WERI-Rb-1 (cell line): ENCODE measurements at places on chromosomes 6 and 20.

GRCh38 chr6:19301980-19302379 lies 535.2 kb upstream of the ID4 start:
- no peak for DNase-seq

GRCh38 chr6:109167562-109167961 lies 72.3 kb downstream of the CEP57L1 start:
- no peak for DNase-seq

GRCh38 chr6:134758621-134759020 lies 191.3 kb downstream of the ALDH8A1 start:
- no peak for DNase-seq

DNA sequence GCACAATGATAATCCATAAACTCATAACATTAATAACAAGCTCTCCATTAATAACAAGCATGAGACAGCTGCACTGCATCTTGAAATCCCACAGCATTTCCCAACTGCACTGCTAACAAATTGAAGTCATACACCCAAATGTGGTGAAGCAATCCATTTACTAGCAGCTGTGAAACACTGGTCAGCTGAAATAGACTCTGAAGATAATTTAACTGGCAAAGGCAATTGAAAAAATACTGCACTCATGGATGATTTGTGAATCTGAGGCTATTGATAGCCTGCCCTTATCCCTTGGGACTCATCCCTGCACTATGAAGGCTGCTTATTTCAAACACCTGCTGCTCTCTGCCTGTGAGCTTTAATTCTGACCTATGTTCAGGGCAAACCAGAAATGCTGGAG lies 49.1 kb upstream of the PLCB1 start:
- DNase-seq = peak; percentile 10

- no peak for DNase-seq
Measured at GRCh38 chr6:39338397-39338796, 15.9 kb upstream of the KCNK16 start.

DNA sequence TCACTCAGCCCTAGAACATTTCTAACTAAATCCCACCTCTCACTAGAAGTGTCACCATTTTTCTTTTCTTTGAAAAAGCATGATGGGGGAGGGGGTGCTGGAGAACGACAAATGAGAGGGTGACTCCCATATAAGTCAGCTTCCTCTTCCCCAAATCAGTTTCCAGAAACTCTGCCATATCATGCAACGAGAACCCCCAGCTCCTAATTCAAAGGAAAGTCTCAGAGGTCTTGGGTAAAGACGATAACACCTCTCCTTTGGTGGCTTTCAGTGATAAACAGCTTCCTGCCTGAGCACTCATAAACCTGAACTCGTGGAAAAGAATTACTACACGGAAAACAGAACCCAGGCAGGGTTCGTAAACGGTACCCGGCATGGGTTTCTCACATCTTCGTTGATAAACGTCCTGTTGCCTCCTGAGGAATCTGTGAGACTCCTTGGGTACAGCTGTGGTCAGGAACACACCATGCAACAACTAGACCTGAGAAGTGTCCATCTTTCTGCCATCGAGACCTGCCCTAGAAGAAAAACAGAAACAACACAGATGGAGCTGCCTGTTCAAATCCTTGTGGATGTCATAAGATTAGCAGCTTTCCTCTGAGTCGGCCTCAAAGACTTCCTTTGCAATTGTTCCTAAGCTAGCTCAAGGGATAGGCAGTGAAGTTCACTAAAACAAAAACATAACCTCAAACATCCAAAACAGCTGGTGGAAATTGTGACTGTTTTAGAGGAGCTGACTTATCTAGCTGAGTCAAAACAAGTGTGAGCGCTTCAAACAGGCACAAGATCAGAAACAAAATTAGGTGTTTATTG lies 185.8 kb upstream of the PRDM1 start:
- peak; percentile 48 for DNase-seq

DNA sequence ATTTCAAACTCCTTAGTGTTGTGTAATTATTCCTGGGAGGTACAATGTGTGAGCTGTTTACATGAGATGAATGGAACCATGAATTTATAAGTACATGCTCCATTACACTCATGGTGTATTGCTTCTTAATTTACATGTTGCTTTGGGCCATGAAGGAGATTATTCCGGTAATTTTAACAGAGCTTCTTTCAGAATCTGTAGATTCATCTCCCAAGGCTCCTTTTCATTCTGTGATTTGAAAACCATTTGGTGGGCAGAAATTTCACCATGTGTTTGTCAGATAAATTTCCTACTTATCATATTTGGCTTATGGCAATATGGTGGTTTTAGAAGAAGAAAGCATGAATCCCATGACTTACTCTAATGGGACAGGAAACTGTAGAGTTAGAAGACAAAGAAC lies 421.6 kb upstream of the EYS start:
- no peak for DNase-seq

DNA sequence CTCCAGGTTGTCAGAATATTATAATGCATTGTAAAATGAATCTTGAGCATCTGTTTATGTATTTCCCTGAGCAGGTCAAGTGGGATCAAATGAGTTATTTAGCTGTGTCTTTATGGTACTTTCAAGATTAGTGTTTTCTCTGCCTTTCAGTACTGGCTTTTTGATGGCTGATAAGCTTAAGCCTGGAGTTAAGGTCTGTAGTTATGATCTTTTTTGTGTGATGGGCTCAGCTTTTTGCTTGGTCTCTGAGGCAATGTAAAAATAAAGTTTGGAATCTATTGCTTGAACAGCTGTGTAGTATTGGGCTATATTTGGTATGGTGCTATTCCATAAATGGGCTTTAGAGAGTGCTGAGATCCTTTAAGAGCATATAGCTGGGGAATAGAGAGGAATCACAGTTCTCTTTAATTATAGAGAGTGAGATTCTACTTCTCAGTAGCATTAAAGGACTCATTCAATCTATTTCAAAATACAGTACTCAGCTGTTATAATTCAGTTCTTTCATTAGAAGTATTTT lies 40.7 kb downstream of the ZNF451 start:
- DNase-seq = no peak

DNA sequence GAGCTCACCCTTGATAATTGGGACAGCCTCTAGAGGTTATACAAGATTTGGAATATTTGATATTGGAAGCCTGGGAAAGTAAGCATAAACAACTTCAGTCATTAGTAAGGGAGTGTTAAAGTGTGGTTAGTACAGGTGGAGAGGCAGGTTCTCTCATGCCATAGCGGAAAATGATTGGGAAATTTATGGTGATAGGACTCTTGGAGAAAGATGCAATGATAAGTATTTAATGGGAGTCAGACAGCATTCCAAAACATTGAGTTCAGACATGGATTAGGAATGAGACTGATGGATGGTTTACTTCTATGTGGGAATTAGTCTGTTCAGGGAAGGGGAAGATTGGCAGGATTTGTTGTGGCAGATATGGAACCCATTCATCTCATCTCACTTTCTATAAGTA lies 152.7 kb downstream of the MCHR2 start:
- no peak for DNase-seq

DNA sequence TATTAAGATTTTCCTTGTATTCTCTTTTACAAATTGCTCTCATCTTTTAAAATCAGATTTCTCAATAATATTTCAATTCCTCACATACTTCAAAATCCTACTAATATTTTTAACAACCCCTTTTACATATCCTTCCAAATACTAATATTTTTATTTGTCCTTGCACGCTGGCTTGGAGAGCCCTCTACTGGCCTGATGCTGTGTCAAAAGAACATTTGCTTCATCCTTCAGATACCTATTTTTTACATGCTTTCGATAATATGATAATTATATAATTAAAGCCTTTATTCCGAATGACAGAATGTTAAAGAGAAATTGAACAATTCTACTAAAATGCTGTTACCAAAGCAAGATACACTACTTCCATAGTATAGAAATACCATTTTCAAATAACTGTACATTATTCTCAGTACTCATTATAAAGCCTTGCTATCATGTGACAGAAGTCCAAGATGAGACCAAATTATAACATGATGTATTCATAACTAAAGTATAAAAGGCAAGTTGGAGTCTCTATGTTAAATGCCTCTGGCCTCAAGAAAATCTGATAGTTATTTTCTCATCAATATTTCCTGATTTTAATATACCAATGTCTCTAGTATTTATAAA lies 39.0 kb upstream of the PLN start:
- DNase-seq = peak; percentile 11

- DNase-seq = no peak
Measured at GRCh38 chr6:135992739-135993138, 141.2 kb downstream of the PDE7B start.

GRCh38 chr6:163820745-163821458 lies 406.4 kb downstream of the QKI start:
- DNase-seq = no peak

DNA sequence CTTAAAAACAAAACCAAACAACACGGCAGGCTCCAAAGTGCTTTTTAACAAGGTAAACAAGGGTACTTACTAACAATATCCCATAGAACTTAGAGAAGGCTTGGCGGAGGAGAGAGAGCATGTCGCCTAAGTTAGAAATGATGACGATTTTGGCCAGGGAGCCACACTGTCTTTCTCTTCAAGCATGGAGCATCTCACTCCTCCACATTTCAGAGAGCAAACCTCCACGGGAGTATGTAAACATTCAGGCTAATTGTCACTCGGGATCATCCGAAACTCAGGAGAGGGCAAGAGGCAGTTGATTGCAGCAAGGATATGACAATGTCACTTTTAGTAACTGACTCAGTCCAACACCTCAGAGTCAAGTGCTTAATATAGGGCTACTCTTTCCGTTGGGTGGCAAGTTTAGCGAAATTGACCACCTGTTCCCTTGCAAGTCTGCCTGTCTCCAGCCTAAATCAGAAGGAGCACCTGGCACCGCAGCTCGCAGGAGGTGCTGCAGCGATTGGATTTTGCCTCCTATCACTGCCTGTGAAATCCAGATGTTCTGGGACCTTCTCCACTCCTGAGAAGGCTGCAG lies 65.8 kb upstream of the RPS6KA2 start:
- DNase-seq = no peak

DNA sequence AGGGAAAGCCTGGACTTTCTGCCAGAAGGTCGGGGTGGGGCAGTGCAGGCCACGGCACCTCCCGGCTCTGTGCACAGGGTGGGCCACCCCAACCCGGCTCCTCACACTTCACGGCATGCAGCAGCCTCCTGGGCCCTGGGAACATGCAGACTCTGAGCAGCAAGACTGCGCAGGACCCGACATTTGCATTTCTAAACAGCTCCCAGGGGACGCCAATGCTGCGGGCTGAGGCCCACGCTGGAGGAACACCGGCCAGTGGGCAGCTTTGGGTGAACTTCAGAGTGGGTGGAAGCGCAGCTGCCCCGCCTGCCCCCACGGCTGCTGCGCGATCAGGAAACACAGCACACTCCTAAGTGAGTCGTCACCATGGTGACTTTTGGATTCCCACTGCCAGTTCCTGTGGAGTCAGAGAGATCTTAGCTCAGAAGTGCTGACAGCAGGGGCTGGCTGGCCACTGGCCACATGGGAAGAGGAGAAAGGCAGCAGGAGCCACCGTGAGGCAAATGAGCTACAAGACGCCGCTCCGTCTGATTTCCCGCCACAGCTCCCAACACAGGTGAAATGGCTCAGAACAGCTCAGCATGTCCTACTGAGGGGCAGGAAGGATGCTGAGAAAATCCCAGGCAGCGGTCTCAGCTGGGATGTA lies 52.1 kb downstream of the RNASET2 start:
- no peak for DNase-seq

- DNase-seq = no peak
Measured at GRCh38 chr6:145009711-145010110, 724.6 kb downstream of the UTRN start.

GRCh38 chr6:147285087-147285855 lies 81.1 kb downstream of the STXBP5 start:
- DNase-seq = no peak

DNA sequence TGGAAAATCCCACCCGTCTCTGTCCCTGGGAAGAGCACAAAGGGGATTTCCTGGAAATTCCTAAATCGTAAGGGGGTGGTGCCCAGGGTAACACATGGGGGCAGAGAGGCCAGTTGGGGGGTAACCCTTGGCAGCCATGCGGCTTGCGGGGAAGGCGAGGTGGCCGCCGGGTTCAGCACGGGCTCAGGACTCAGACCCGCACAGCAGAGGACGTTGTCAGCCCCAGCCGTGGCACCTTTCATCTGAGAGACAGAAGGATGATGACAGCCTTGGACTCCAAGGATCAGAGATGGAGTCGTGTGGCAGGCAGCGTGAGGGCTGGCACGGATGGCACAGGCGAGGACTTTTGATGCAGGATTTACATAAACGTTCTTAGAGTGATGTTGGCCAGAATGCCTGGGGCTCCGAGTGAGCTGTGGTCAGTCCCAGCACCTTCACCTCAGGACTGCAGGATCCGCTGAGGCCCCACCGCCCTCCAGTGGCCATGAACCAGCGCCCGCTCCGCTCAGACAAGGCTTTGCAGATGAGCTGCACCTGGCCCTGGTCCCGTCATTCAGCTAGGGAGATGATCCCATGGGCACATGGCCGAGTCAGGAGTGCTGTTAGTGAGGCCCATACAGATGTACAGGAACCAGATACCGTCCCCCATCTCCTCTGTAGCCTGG lies 190.3 kb downstream of the TAF4 start:
- peak; percentile 21 for DNase-seq

DNA sequence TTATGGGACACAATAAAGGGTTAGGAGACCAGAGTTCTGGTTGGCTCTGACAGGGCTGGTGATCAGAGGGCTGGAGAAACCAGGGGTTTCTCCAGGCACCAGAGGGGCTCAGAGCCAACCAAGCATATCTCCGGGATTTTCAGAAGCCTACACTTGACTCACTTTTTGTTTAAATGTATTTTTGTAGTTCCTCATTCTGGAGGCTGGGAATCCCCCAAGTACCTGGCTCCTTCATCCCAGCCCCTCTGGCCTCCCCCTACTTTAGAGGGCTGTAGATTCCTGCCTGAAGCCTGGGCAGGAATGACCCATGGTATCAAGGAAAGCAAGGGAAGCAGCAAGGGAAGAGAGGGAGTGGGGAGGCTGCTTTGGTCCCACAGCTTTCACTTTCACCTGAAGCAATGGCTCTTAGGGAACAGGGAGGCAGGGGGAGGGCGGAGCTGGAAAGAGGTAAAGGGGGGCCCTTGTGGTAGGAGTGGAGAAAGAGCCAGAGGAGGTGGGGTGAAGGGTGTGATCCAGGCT lies 973 bp downstream of the CD40 start:
- no peak for DNase-seq

- DNase-seq = no peak
Measured at GRCh38 chr20:34771680-34772081, 53.8 kb downstream of the NCOA6 start.

DNA sequence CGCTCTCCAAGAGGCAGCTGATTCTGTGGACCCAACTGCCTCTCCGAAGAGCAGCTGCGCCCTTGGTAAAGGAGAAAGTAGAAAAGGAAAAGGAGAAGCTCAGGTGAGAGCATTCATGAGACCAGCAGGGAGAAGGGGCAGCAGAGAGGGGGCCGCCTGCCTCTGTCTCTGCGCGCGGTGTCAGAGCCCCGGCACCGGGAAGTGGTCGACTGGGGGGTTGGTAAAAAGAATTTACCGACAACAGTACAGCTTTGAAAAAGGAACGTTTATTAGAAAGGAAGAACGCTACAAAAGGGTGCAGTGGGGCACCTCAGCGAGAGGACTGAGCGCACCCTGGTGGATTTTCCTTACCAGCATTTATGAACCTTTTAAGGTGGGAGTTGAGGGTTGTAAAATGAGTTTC lies 61.9 kb downstream of the GPR6 start:
- peak; percentile 37 for DNase-seq
